ENCODE measurements at places on chromosomes 16 and 17.

DNA sequence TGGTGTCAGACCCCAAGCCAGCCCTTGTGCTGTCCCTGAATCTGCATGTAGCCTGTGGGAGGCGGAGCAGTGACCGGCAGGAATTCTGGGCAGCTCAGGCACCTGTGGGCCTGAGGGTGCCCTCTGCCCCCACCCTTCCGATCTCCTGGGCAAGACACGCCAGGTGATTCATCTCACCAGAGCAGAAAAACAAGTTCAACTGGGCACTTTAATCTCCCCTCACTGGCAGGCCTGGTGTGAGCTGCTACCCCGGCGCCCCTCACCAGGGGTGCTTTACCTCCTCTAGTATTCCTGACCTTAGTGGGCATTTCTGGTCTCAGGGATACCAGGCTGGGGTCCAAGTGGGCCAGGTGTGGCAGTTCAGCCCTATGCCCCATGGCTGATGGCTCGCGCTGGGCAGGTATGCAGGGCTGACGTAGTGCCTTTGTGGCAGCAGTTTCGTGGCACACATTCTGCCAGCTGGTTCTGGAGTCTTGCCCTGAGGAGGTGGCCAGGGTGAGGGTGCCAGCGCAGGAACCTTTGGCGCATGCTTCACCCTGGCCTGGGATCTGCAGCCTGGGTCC lies 6.0 kb downstream of the ERBB2 start:
- DNase-seq: no peak

DNA sequence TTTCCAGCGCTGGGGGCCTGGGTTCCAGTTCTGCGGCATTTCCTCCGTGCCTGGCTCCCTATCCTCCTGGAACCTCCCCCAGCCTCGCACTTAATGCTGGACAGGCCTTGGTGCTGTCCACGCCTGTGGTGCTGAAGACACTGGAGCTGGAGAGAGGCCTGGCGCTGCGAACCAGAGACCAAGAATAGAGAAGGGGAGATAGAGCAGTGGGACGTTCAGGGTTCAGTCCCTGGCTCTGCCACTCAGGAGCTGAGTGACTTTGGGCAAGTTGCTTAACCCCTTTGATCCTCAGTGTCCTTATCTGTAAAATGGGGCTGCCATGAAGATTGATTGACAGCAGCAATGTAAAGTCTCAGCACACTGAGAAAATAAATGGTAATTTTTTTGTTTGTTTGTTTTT lies 11.9 kb downstream of the SBK1 start:
- DNase-seq: no peak

DNA sequence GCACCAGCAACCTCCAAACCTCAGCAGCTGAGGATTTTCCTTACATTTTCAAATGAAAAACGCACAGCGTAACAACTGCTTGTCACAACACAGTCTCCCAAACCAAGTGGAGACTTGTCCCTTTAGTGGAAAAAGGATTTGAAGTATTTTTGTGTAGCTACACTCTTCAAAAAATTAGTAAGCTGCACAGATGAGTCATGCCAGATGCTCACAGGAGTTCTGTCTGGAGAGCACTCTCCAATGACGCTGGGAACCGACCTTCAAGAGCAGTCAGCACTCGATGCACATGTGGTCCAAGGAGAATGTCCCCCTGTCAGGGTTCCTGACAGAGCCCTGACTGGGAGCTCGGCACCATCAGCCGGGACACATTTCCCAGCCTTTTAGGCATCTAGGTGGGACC lies 39.8 kb downstream of the MAP1LC3B start:
- no peak for DNase-seq

GRCh38 chr16:21338537-21339268 lies 60.6 kb upstream of the CRYM start:
- no peak for DNase-seq

GRCh38 chr16:64990101-64990500 lies 131.8 kb downstream of the CDH11 start:
- no peak for DNase-seq

DNA sequence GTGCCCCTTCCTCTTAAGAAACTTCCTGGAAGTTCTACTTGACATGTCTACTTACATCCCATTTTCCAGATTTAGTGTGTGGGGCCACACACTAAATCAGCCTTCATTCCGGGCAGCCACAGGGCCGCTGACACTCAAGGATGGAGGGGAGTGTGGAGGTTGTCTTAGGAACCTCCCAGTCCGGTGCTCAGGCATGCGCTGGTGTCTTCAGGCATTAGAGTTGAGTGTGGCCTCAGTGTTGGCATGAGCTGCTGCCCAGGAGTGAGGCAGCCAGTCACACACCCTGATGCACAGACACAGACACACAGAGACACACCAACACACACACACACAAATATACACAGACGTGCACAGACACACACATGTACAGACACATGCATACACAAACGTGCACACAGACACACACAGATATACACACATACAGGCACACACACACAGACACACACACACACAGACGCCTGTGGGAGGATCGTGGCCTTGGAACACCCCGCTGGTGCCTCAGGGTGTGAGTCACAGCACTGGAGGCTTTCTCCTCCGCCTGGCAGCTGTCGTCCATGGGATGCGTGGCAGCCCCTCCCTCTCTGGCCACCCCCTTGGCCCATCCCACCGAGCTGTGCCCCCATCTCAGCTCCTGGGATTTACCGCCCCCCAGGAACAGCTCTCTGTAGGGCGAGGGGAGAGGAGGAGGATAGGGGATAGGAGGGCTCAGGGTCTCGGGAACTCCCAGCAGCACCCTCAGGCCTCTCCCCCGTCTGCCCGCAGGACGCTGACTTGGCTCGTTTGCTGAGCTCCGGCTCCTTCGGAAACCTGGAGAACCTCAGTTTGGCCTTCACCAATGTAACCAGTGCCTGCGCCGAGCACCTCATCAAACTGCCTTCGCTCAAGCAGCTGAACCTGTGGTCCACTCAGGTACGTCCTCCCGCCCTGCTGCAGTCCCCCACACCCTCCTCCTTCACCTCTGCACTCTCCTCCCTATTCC lies 75.6 kb upstream of the PLCG2 start:
- DNase-seq: peak; percentile 56

DNA sequence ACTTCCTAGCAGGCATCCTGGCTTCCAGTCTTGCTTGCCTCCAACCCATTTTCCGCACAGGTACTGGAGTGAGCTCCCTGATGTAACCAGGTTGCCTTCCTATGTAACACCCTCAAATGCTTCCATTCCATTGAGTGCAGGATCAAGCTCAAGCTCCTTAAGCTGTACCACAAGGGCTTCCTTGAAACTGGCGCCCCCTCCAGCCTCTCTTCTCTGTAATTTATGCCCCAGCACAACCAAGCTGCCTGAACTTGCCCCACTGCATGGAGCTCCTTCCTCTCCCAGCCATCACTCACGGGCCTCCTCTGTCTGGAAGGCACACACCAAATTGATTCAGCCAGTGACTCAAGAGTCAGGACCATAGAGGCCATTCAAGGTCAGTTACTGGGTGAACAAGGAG lies 234.8 kb upstream of the RPL38 start:
- DNase-seq: no peak

- no peak for DNase-seq
Measured at GRCh38 chr17:39283896-39284295, 58.2 kb upstream of the STAC2 start.

GRCh38 chr17:81858967-81859905 lies 1.1 kb downstream of the P4HB start:
- no peak for DNase-seq

DNA sequence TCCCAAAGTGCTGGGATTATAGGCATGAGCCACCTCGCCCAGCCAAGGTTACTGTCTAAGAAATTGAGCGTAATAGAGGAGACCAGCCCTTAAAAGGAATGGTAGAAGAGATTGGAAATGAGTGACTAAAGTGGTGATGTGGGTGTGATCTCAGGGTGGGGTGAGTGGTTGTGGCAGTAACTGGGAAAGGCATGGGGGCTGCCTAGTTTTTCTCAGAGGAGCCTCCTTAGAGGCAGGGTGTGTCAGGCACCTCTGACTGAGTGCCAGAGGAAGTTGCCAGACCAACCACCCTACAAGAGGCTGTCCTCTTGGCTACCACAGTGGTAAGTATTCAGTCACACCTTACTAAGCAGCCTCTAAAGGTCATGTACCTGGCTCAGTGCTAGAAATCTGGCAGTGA lies 8.9 kb downstream of the DUS2 start:
- no peak for DNase-seq

DNA sequence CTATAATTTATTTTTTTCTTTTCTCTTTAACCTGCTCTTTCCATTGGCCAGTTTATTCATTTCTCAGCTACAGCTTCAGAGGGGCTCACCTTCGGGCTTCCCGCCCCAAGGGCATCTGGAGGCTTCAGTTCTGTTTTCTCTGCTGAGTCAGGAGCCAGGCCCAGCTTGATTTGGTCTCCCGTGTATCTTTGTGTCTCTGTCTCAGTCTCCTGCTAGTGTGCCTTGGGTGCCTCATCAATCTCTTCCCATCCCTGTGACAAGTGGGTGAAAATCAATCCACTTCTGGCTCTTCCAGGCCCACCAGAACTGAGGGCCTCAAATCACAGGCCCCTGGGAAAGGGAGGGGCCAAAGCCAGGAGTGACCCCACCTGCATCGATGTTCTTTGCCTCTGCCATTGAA lies 72.1 kb downstream of the CCDC182 start:
- no peak for DNase-seq

GRCh38 chr17:41652461-41652970 lies 28.1 kb upstream of the KRT17 start:
- peak; percentile 33 for DNase-seq

DNA sequence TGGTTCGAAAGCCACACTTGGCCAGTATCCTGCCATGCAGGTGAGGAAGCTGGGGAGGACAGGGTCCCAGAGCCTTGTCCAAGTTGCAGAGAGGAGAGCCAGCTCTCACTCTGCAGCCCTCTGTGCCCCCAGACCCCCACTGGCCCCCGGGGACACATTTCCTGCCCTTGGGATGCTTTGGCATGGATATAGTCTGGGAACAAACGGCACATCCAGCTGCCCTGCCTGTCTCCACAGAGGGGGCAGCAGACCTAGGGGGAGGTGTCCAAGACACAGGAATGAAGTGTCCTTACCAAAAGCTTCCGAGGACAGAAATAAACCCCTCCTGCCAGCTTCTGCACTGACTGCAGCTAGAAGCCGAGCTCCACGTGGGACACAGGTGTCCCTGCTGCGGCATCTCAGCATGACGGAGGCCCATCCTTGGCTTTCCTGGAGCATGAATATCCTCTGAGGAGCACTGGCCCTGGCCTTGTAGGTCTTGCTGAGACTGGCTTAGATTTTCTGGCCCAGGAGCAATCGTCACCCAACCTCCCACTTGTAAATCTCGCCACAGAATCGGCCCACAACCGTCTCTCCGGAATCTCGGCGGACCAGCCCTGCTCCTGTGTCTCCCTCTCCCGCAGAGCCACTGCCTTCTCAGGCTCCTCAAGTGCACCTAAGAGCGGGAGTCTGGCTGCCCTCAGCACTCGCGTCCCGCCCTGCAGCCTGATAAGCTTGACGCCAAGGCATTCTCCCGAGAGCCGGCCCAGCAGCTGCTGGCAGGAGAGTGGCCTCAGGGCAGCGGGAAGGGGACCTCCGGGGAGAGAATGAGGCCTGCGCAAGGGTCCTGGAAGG lies 1.1 kb upstream of the CAPN15 start:
- no peak for DNase-seq

DNA sequence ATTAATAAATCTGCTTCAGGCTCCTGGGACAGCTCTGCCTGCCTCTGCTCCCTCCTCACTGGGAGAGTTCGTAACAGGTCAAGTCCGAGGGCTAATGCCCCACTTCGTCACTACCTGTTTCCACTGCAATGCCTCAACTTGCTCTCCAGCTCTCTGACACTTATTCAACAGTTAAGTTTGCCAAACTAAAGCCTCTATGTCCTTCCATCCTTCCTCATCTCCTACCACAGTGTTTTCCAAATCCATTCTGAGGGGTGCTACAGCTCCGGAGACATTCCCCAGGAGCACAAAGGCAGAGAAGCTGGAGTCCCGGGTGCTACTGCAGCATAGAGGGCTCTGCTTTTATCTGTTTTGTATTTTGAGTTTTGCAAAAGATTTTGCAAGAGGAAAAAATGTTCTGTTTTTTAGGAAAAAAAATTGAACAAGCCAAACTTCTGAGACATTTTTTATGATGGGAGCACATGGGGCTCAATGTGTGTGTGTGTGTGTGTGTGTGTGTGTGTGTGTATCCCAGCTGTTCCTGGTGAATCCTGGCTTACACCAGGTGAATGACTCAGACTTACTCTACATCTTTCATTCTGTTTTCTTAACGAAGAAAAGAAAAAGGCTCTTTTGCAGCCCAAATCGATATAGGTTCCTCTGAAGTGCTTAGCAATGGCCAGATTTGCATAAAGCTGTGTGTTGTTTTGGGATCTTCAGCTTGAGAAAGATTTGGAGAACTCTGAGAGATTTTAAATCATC lies 46.1 kb upstream of the MYOCD start:
- DNase-seq: no peak

GRCh38 chr17:8338753-8339140 lies 893 bp upstream of the ODF4 start:
- no peak for DNase-seq
